Activated CD4-positive, alpha-beta memory T cell treated with anti-CD3 and anti-CD28 coated beads, Interleukin-2, amount 10 ng/mL, durations not matched to agents 7 days and 5 days (primary cell): ENCODE measurements at places on chromosomes 12 and 14. TPM values are rescaled to one million over a fixed set of nuclear protein-coding genes. Genes with fewer than 3 reads are reported as not detected.

The RNF212B gene
- total RNA-seq: not detected

The SERPINA10 gene
- total RNA-seq: not detected

The PPP1R13B gene
- 15.9 TPM for total RNA-seq

The DIO2 gene
- not detected for total RNA-seq

The VRTN gene
- total RNA-seq: not detected

The ERP27 gene
- 7.2 TPM for total RNA-seq

The COL2A1 gene
- not detected for total RNA-seq

The SSPN gene
- not detected for total RNA-seq

The KRT79 gene
- not detected for total RNA-seq

The TBC1D30 gene
- total RNA-seq: not detected

The TPH2 gene
- not detected for total RNA-seq

The GPR68 gene
- total RNA-seq: 39.8 TPM

The FAIM2 gene
- 0.78 TPM for total RNA-seq

The IPO4 gene
- 24.0 TPM for total RNA-seq

The KCNH5 gene
- not detected for total RNA-seq

The TAS2R50 gene
- total RNA-seq: 0.73 TPM

The KIF21A gene
- total RNA-seq: 19.7 TPM

The ALKBH1 gene
- 12.8 TPM for total RNA-seq

The BICDL1 gene
- 44.7 TPM for total RNA-seq

The TOMM20L gene
- total RNA-seq: not detected
